Amygdala (tissue), 56 donors: ENCODE measurements at places on chromosomes 1 and 21.

DNA sequence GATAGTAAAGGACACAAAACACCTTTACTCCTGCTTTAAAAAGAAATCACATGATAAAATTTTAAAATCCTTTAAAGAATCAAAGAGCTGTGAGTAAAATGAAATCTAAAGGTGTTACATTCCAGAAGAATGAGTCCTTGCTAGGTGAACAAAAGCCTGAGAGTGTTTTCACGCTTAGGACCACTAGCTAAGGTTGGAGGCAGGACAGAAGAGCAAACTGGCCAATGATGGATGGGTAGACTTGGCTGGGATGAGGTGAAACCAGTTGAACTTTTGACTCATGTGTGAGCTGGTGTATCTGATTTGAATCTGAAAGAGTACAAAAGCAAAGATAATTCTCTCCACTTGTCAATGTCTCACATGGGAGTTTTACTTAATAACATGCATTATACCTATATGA, 35.1 kb downstream of the CATSPERE start:
- no peak for DNase-seq

GRCh38 chr1:199859491-199859933, 168.0 kb upstream of the NR5A2 start:
- DNase-seq = no peak

DNA sequence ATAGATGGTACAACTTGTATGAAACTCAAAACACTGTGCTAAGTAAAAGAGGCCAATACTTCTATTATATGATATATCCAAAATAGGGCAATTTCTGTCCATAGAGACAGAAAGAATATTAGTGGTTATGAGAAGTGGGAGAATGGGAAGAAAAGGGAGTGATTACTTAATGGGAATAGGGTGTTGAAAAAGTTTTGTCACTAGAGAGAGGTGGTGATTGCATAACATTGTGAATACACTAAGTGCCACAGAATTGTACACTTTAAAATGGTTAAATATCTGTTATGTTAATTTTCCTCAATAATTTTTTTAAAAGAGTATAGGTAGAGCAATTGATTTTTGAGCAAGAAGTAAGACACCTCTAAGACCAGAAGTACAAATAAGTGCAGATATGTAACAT, 29.7 kb downstream of the GNAT2 start:
- DNase-seq = no peak

DNA sequence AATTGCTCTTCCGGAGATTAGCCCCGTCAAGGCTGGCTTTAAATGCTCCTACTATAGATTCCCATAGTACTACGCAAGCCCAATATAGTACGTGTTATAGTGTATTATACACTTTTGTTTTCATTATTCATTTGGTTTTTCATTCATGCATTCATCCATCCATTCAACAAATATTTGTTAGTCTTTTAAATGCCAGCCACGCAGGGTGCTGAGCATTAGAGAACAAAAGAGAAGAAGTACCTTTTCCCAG, 513 bp upstream of the RAB3GAP2 start:
- DNase-seq = no peak

DNA sequence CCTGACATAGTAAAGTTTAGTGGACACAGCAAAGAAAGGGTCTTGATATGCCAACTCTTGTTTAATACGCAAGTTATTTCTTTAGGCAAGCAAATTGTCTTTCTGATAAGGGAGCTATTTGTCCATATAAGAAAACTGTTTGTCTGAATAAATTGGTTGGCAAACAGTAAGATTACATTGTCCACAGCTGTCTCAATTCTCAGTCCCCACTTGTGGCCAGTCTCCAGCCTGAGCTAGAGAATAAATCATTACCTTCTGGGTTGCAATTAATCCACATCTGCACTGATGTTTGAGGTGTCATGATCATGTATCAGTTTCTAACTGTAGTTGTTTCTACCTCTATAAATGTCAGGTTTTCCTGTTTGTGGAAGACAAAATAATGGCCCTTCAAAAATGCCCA, 60.0 kb upstream of the TNR start:
- DNase-seq = no peak

GRCh38 chr1:71745326-71745725, 537.0 kb downstream of the NEGR1 start:
- DNase-seq = no peak
